A549 treated with AZD2906 at 1 μM for 4 hours (cell line): ENCODE measurements at places on chromosomes 6 and 20. TPM values are rescaled to one million over a fixed set of nuclear protein-coding genes. Genes with fewer than 3 reads are reported as not detected.

TCP11 gene
- not detected in 5 replicates for total RNA-seq

DEFB124 gene
- 0.42 TPM in 1 of 5 replicates, not detected in the others for total RNA-seq

NFS1 gene
- total RNA-seq: 31.9 to 40.5 TPM (median 39.0 TPM) in 5 replicates

C6orf132 gene
- 3.4 to 4.0 TPM (median 3.9 TPM) in 5 replicates for total RNA-seq

KIAA1755 gene
- 0.13 to 0.22 TPM (median 0.17 TPM) in 5 replicates for total RNA-seq

CFAP61 gene
- total RNA-seq: 0.26 to 0.47 TPM (median 0.44 TPM) in 5 replicates

NRSN2 gene
- total RNA-seq: 56.3 to 65.1 TPM (median 62.8 TPM) in 5 replicates

CENPQ gene
- 5.7 to 7.4 TPM (median 7.1 TPM) in 5 replicates for total RNA-seq

PTCHD4 gene
- 0.02 to 0.05 TPM (median 0.04 TPM) in 4 of 5 replicates, not detected in the other for total RNA-seq

NFKBIL1 gene
- total RNA-seq: 9.5 to 13.0 TPM (median 12.6 TPM) in 5 replicates

CFB gene
- total RNA-seq: 1.3 to 3.0 TPM (median 2.0 TPM) in 5 replicates

KHDC1 gene
- 2.8 to 3.9 TPM (median 3.3 TPM) in 5 replicates for total RNA-seq

MYO6 gene
- total RNA-seq: 6.2 to 7.3 TPM (median 6.7 TPM) in 5 replicates

HNF4A gene
- total RNA-seq: 17.2 to 20.0 TPM (median 19.8 TPM) in 5 replicates

LST1 gene
- 0.14 to 0.41 TPM (median 0.29 TPM) in 5 replicates for total RNA-seq

DNAH8 gene
- total RNA-seq: not detected in 5 replicates

PGC gene
- total RNA-seq: 0.09 to 0.38 TPM (median 0.16 TPM) in 5 replicates

FLRT3 gene
- total RNA-seq: 2.4 to 3.4 TPM (median 2.6 TPM) in 5 replicates

TMC2 gene
- not detected in 5 replicates for total RNA-seq

KCNB1 gene
- total RNA-seq: 2.8 to 7.6 TPM (median 3.5 TPM) in 5 replicates

OR2B6 gene
- total RNA-seq: 0.10 TPM in 1 of 5 replicates, not detected in the others

ATG5 gene
- total RNA-seq: 22.3 to 23.6 TPM (median 23.5 TPM) in 5 replicates

ENPP5 gene
- 0.04 TPM in 1 of 5 replicates, not detected in the others for total RNA-seq

CCN2 gene
- 157 to 273 TPM (median 207 TPM) in 5 replicates for total RNA-seq

LY6G6C gene
- 0.08 to 0.14 TPM (median 0.09 TPM) in 3 of 5 replicates, not detected in the others for total RNA-seq

POU5F1 gene
- total RNA-seq: 10.9 to 14.9 TPM (median 11.3 TPM) in 5 replicates

CTAGE9 gene
- total RNA-seq: not detected in 5 replicates

WFDC2 gene
- total RNA-seq: 0.15 to 0.32 TPM in 2 of 5 replicates, not detected in the others

MDFI gene
- total RNA-seq: 0.52 to 1.1 TPM (median 0.58 TPM) in 5 replicates

ZC3H12D gene
- total RNA-seq: 0.01 to 0.07 TPM (median 0.02 TPM) in 5 replicates

ANGPT4 gene
- 0.02 to 0.04 TPM (median 0.03 TPM) in 4 of 5 replicates, not detected in the other for total RNA-seq

SUPT3H gene
- 3.9 to 4.7 TPM (median 4.3 TPM) in 5 replicates for total RNA-seq

COL11A2 gene
- 0.31 to 0.92 TPM (median 0.81 TPM) in 5 replicates for total RNA-seq

SLC22A16 gene
- 0.21 TPM in 1 of 5 replicates, not detected in the others for total RNA-seq

NKX2-2 gene
- total RNA-seq: not detected in 5 replicates

C20orf204 gene
- 0.10 to 0.56 TPM (median 0.41 TPM) in 5 replicates for total RNA-seq

ARHGAP18 gene
- total RNA-seq: 4.3 to 6.6 TPM (median 4.9 TPM) in 5 replicates

EPHA7 gene
- total RNA-seq: 0.03 to 0.13 TPM (median 0.06 TPM) in 5 replicates

GPR6 gene
- total RNA-seq: not detected in 5 replicates

TP53TG5 gene
- not detected in 5 replicates for total RNA-seq

TTBK1 gene
- total RNA-seq: 0.03 to 0.06 TPM (median 0.03 TPM) in 5 replicates

DSE gene
- 10.8 to 14.9 TPM (median 13.3 TPM) in 5 replicates for total RNA-seq

SLC17A9 gene
- total RNA-seq: 0.02 to 0.16 TPM (median 0.13 TPM) in 5 replicates

LY6G6F gene
- total RNA-seq: not detected in 5 replicates

NFKBIE gene
- total RNA-seq: 5.7 to 8.2 TPM (median 7.0 TPM) in 5 replicates

TRIM40 gene
- not detected in 5 replicates for total RNA-seq

PPP1R10 gene
- total RNA-seq: 27.6 to 43.6 TPM (median 31.5 TPM) in 5 replicates

LAMA4 gene
- total RNA-seq: 0.71 to 1.3 TPM (median 1.1 TPM) in 5 replicates
